ENCODE measurements at places on chromosomes 12 and 14.

DNA sequence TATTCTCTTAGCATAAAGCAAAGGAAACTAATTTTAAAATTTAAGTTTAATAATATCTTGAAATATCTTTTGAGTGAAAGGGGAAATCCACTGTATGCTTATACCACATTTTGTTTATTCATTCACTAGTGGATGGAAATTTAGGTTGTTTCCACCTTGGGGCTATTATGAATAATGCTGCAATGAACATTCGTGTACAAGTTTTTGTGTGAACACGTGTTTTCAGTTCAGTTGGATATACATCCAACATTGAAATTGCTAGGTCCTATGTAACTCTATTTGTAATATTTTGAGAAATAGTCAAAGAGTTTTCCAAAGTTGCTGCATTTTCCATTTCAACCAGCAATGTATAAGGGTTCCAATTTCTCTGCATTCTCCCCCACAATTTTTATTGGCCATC is 83.7 kb upstream of the ETV6 start:
- no peak for DNase-seq

GRCh38 chr12:16154990-16155389 is 122.5 kb downstream of the SLC15A5 start:
- DNase-seq = no peak

DNA sequence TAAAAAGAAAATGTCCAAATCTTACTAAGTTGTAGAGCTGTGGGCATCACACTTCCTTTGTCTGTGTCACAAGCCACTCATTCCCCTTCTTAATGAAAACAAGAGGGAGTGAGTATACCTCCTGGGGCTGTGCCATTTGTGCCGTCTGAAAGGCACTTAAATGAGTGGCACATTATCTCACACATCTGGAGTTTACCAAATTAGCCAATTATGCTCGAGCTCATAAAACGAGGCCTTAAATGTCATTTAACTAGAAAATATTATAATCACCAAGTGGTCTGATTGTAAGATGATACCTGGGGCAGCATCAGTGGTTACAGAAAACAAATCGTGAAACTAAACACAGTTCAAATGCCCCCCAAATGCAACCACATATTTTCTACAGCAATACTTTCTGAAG is 146.1 kb downstream of the PAX9 start:
- DNase-seq = no peak

DNA sequence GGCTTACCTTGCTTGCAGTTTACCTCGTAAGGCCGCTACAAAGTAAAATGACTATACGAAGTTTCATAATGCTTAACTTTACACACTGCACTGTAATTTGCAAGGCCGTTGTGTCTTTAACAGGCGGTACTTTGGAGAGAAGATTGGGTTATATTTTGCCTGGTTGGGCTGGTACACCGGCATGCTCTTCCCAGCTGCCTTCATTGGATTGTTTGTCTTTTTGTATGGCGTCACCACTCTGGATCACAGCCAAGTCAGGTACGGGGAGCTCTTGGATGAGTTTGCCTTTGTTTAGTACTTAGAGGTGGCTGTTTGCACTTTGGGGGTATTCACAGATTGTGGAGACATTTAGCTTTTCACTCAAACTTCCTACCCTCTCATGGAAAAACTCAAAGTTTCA is 167.8 kb downstream of the SLC5A8 start:
- DNase-seq = no peak

DNA sequence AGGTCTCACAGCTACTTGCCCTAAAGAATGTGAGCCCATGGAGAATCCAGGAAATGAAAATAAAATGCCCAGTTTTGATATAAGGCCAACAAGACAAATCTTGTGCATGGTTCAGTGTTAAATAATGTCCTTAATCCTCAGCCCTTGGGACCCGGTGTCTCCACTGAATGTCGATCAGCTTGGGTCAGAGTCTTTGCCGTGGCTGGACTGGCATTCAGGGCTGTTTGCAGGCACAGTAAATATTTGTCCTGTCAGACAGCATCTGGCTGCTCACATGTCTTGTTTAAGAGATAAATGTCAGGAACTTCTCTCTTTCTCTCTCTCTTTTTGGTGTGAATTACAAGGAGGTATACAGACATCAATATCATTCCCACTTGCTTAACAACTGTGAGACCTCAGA is 452.5 kb downstream of the FUT8 start:
- DNase-seq = no peak

DNA sequence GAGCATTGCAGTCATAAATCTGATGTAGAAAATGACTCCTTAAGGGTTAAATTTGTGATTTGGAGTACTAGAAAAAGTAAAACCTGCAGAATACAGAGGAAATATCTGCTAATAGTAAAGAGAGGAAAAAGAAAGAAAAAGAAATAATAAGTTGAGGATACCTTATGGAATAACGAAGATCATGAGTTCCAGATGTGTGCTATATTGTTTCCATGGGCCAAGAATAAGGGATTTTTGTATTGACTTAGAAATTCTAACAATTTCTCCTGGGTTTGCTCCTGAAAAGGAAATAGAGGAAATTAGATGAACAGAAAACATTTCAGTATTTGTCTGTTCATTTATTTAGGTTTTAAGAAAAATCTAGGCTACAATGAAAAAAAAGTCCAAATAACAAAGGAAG is 115.3 kb downstream of the ALG10B start:
- no peak for DNase-seq

- no peak for DNase-seq
Observed at GRCh38 chr12:127230843-127231260, 1036.1 kb upstream of the TMEM132C start.

DNA sequence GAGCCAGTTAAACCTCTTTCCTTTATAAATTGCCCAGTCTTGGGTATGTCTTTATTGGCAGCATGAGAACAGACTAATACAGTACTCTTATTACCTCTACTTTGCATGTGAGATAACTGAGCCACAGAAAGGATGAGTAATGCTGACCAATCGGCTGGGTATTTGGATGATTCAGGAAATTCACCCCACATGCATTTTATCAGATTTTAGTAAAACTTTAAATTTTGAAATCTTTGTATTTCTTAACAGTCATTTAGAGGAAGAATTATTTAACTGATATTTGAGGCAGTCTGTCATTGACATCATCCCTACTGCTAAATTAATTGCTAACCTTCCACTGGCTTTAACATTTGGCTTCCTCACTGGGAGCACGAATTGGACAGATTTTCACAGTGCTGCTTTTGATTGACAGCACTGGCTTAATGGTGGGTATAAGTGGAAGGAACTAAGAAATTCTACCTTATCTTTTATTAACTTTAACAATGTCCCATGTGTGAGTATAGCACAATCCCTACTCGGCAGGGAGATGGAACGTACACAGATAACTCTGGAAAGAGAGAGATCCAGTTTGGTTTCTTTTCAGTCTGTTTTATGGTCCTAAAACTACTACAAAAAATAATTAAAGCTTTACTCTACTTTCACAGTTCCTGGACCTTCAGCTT is 261.0 kb downstream of the DACT1 start:
- DNase-seq = no peak

GRCh38 chr12:78271546-78271945 is 440.9 kb downstream of the NAV3 start:
- DNase-seq = no peak

- no peak for DNase-seq
Observed at GRCh38 chr12:128554546-128555304, 269.0 kb downstream of the SLC15A4 start.

DNA sequence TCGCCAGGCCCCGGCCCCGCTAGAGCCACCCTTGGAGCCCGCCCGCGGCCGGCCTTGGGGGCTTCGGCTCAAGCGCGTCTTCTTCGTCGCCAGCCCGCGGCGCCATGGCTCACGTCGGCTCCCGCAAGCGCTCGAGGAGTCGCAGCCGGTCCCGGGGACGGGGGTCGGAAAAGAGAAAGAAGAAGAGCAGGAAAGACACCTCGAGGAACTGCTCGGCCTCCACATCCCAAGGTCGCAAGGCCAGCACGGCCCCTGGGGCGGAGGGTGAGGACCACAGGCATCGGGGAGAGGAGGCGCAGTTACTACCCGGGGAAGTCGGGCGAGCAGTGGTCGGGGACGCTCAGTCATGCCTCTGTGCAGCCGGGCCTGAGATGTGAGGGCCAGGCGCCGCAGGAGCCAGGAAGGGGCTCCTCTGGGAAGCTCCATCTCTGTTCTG is 573 bp downstream of the ARL6IP4 start:
- DNase-seq = no peak

- no peak for DNase-seq
Observed at GRCh38 chr14:40987481-40987880, 619.2 kb upstream of the LRFN5 start.

DNA sequence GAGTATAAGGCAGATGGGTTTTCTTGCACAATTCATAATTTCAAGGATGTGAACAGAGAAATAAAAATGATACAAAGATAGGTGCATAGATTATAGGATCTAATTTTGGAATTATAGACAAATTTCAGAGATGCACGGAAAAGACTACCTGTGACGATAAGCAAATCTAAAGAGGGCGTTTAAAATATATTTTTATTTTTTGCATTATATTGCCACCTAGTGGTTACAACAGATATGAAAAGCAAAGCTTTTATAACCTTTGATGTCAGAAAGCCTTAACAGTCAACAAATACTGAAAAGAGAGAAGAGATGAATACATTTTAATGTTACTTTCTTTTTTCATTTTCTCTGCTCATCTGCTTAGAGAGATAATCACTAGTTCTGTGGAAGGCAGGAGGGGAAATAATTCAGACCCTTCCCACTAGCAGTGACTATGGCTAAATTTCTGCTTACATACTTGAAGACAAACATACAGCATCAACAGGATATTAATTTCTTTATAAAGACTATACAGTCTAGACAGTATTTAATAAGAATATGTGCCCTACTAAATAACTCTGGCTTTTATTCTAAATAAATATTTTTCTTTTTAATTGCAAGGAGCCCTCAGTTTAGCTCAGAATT is 46.3 kb downstream of the NTS start:
- no peak for DNase-seq

- DNase-seq = no peak
Observed at GRCh38 chr12:254039-254438, 8.6 kb downstream of the SLC6A13 start.

DNA sequence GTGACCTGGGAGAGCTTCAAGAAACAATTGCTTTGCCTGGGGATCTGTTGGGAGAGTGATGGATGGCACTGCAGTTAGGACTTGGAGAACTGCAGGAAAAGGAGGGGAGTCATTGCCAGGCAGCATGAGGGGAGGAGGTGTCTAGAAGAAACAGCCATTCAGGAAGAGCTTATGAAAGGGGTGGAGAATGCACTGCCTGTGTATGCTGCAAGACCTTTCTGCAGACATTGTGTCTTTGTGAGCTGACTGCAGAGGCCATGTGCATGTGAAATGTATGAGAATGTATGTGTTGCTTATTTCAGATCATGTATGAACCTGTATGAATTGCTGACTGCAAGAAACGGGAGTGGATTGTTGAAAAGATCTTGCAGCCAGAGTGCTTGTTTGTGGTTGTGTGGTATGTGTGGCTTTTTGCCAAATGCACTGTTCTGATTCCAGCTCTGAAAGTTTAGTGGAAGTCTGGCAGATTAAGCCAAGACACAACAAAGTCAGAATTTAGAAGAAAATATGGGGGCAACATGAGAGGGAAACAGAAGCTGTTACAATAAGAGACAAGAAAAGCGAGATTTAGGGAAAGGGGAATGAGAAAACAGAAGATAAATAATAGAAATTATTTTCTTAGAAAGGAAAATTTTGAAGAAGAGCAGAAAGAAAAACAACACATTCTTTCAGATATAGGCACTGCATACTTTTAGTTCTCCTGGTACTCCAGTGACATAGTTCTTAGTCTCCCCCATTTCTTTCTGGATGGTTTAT is 9.8 kb upstream of the RIMKLB start:
- DNase-seq = no peak

GRCh38 chr14:58942516-58942915 is 246.0 kb upstream of the DAAM1 start:
- no peak for DNase-seq

GRCh38 chr12:9264546-9264945 is 56.4 kb upstream of the PZP start:
- no peak for DNase-seq

DNA sequence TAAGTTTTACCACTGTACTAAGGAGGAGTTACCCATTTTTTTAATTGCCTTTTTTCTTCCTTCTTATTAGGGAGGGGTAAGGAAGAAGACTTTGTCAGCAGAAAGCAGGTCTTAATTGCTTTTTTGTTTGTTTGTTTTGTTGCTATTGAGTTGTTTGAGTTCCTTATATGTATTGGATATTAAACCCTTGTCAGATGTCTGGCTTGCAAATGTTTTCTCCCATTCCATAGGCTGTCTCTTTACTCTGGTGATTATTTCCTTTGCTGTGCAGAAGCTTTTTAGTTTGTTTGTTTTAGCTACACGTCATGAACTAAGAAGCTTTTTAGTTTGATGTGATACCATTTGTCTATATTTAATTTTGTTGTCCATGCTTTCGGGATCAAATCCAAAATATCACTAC is 13.3 kb downstream of the SPIC start:
- no peak for DNase-seq

DNA sequence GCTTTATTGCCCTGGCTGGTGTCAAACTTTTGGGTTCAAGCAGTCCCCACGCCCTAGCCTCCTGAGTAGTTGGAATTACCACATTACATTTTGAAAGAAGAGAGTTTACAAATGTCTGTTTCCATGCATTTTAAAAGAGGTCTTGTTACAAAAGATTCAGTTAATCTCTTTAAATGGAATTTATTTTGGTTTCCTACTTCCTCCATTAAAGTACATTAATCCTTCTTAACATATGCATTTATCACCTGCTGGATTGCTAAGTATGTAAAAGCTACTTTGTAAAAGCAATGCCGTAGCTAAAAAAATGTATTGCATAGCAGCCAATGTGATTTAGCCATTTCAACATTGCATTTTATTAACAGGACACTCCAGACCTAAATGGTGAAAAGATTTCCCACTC is 80.4 kb downstream of the PDE3A start:
- no peak for DNase-seq

- no peak for DNase-seq
Observed at GRCh38 chr12:121525411-121525810, 55.4 kb downstream of the KDM2B start.

DNA sequence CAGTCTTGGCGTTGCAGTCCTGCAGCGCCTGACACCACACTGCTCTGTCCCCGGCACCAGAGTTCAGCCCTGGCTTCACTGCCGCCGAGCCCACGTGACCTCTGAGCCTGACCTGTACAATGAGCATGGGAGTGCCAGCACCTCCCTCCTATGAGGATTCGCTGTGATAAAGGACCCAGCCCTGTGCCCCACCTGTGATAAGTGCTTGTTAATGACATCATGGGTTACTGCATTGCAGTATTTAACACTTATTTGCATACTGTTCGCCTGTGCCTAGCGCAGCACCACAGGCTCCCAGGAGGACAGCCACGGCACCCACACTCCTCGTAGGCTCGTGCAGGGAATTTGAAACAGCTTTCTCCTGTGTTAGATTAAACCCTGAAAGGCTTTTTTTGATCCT is 118.2 kb upstream of the GSC start:
- DNase-seq = no peak

GRCh38 chr12:76242813-76243550 is 105.2 kb downstream of the BBS10 start:
- DNase-seq = no peak

DNA sequence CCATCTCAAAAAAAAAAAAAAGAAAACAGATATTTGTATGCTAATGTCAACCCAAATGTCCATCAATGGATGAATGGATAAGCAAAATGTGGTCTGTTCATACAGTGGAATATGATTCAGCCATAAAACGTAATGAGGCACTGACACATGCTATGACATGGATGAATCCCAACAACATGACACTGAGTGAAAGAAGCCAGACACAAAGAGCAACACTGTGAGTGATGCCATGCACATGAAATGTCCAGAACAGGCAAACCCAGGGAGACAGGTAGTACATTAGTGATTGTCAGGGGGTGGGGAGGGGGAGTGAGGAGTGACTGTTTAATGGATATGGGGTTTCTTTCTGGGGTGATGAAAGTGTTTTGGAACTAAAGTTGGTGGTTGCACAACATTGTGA is 50.2 kb downstream of the ARL6IP4 start:
- no peak for DNase-seq

Data from T follicular helper cell (primary cell).